ENCODE measurements at places on chromosomes 2 and 18. TPM values are rescaled to one million over a fixed set of nuclear protein-coding genes. Genes with fewer than 3 reads are reported as not detected.

Gene ASTL
- total RNA-seq = not detected

Gene GKN2
- total RNA-seq = not detected

Gene ARHGAP15
- not detected for total RNA-seq

Gene GALR1
- total RNA-seq = not detected

GRCh38 chr2:180559771-180560170 lies 420.6 kb upstream of the UBE2E3 start:
- no peak for DNase-seq

DNA sequence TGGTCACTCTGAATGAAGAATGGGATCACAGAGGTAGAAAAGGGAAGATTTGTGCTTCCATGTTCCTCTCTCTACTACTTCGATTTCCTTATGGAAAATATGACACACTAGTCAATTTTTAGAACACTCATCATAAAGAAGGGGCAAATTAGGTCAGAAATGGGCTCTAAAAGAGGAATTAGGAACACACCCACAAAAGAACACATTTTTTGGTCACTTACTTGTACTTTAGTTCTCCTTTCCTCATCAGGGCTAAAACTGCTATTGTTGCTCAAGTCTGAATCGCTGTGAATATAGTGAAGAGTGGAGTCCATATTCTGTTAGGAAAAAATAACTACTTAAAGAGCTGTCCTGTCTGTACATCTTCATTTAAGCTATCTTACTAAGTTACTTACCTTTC lies 52.6 kb downstream of the PPP4R1 start:
- DNase-seq = no peak

Gene CRYGD
- total RNA-seq = not detected

Gene C1QL2
- total RNA-seq = not detected

Gene DYNAP
- not detected for total RNA-seq

DNA sequence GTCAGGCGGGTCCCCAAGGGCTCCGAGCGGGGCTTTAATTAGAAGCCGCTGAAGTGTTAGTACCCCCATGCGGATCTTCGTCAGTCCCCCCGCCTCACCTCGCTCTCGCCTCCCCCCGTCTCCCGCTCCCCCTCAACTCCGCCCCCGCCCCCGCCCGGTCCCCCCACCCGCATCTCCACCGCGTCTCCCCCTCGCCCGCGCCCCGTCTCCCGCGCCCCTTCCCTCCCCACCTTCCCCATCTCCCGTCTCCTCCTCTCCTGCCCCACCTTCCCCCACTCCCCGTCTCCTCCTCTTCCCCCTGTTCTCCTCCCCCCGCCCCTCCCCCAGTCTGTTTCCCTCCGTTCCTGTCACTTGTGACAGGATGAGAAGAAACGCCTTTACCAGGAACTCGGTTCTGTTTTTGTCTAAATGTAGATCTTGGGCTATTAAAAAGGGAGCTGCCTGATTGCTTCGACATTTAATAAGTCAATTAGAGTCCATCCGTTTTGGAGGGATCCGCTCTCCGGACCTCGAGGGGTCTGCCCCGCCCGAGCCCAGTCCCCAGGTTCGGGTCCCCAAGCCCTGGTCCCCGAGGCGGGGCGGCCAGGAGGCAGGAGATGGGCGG lies 969 bp upstream of the ALKAL2 start:
- DNase-seq = no peak

DNA sequence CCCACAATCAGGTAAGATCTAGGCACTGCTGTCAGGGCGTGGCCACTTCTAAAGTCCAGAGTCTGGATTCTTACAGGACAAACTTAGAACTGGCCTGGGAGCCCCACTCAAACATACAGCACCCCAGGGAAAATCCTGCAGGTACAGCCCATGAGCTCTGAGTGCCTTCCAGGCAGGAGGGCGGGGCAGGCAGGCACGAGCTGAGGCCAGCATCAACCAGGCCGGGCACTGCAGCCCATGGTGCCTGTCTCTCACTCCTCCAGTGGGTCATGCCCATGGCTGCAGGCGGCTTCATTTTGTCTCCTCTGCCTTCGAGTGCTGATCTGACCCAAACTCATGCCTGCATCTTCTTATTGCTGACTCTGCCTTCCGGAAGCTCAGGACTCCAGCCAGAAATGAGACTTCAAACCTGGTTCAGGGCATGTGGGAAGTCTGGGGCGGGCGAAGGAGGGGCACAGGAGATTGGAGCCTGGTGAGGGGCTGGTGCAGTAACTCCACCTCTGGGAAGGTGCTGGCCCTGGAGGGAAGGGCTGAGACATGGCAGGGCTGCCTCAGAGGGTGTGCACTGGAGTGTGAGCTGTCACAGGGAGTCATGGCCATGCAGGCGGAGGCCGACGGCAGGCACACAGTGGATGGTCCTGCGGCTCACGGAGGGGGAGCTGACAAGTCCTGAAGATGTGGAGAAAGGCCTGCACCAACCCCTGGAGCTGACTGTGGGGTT lies 40.5 kb downstream of the HS6ST1 start:
- no peak for DNase-seq

- DNase-seq = no peak
Observed at GRCh38 chr18:23662309-23663263, at the start of gene ANKRD29. ANKRD29 (minus strand) TSS chr18:23662911; CDS start chr18:23662730, 181 bp downstream.

Gene FKBP1B
- 12.6 TPM for total RNA-seq

GRCh38 chr2:240507060-240507777 lies 50.6 kb downstream of the ANKMY1 start:
- DNase-seq = peak; percentile 82

Gene FAM237A
- total RNA-seq = not detected

- DNase-seq = no peak
Observed at GRCh38 chr2:46131-46470, 204 bp downstream of the FAM110C start.

DNA sequence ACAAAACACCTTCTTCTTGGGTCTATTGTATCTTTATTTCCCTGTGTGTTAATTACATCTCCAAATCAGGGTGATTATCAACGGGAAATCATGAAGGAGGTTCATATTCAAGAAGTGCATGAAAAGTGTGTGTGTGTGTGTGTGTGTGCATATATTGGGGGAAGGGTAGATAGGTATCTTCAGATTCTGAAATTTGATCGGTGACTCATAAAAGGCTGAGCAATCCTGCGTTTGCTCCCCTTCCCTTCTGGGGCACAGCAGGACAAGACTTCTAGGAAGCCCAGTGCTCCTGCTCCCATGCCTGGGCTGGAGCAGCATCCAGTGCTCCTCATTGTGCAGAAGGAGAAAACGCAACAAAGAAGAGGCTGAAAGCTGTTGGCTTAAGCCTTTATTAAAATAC lies 25.8 kb downstream of the MC5R start:
- no peak for DNase-seq

GRCh38 chr2:30270166-30270565 lies 38.8 kb downstream of the LBH start:
- DNase-seq = no peak

GRCh38 chr2:174711206-174711605 lies 53.1 kb downstream of the CHRNA1 start:
- no peak for DNase-seq

- DNase-seq = no peak
Observed at GRCh38 chr2:203650860-203651613, 55.4 kb upstream of the CD28 start.

Data from osteocyte (in vitro differentiated cells).